ENCODE measurements at places on chromosomes 4 and X. TPM values are rescaled to one million over a fixed set of nuclear protein-coding genes. Genes with fewer than 3 reads are reported as not detected.

LRAT gene
- total RNA-seq = not detected

HMX1 gene
- total RNA-seq = not detected

PABPC1L2B gene
- total RNA-seq = not detected

DNA sequence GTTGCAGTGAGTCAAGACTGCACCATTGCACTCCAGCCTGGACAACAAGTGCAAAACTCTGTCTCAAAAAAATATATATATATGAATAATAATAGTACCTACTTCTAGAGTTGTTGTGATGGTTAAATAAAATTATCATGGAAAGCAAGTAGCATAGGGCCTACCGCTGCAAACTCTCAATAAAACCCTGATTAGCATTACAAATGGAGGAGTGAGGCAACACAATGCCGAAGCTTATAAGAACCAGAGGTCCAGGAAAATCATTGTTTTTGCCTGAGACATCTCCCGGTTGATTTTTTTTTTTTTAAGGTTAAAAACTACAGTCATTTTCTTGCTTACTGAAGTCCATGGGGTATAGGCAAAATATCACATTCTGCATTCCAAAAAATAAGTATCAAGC, 185.0 kb upstream of the GALNT7 start:
- no peak for DNase-seq

GAGE12J gene
- not detected for total RNA-seq

NHSL2 gene
- 12.3 TPM for total RNA-seq

DOK7 gene
- 4.7 TPM for total RNA-seq

GRCh38 chr4:181688872-181689271, 554.3 kb upstream of the TENM3 start:
- no peak for DNase-seq

NKX1-1 gene
- total RNA-seq = not detected

GRCh38 chr4:65599340-65599739, 70.9 kb downstream of the EPHA5 start:
- no peak for DNase-seq

DNA sequence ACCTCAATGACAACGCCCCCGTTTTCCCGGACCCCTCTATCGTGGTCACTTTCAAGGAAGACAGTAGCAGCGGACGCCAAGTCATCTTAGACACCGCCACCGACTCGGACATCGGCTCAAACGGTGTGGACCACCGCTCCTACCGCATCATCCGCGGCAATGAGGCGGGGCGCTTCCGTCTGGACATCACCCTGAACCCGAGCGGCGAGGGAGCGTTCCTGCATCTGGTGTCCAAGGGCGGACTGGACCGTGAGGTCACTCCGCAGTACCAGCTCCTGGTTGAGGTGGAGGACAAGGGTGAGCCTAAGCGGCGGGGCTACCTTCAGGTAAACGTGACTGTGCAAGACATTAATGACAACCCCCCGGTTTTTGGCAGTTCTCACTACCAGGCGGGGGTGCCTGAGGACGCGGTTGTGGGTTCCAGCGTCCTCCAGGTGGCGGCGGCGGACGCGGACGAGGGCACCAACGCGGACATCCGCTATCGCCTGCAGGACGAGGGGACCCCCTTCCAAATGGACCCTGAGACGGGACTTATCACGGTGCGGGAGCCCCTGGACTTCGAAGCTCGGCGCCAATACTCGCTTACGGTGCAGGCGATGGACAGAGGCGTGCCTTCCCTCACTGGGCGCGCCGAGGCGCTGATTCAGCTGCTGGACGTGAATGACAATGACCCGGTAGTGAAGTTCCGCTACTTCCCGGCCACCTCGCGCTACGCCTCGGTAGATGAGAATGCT, 2.2 kb downstream of the FAT4 start:
- no peak for DNase-seq

POU3F4 gene
- total RNA-seq = not detected

Data from vagina (tissue), 2 donors.